ENCODE measurements at places on chromosomes 16 and 17.
A peak's percentile ranks its signal among the peaks of the same experiment; 100 is the strongest.

DNA sequence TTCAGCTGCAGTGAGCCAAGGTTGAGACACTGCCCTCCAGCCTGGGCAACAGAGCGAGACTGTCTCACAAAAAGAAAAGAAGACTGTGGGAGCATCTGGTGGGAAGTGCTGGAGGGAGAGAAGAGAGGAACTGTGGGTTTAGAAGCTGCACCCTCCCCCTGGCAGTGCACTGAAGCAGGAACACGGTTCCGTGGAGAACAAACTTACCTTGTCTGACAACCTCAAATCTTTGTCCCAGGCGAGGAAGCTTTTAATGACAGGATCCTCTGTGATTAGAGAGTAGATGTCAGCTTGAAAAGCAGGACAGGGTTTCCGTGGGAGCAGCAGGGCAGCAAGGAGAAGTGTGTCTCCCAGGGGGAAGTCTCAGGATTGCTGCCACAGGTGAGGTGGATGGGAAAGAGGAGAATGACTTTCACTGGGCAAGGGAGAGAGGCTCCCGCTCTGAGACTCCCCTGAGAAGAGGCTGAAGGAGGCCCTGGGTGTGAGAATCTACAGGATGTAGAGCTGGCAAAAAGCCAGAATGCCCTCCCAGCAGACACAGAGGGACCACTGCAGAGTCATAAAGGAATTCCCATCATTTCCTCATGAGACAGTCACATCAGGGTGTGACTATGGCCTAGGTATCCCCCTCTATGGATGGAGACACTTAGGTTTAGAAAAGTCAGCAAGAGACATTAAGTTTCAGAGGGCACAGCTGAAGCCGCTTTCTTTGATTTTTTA lies 22.9 kb downstream of the PRR11 start:
- no peak for DNase-seq

- DNase-seq, result peak; percentile 32
Observed at GRCh38 chr16:11312718-11313492, 31.8 kb upstream of the PRM1 start.

GRCh38 chr16:22322741-22323140 lies 25.5 kb downstream of the POLR3E start:
- no peak for DNase-seq

- DNase-seq, result no peak
Observed at GRCh38 chr17:60534613-60535157, 8.6 kb upstream of the APPBP2 start.

DNA sequence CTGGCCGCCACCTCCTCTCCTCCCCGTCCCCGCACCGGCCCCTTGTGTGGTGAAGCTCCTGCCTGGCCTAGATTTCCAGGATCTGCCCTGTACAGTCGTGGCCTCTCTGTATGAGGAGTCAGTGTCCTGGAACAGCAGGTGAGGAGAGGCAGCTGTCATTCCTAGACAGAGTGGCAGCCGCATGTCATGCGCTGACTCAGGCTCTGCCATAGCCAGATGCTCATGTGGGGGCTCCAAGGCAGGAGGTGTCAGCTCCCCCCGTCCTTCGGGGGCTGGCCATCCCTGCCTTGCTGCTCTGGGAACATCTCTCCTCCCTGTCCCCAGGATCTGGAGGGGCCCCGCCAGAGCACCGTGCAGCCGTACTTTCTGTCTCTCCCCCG lies 60.4 kb downstream of the BAIAP2 start:
- no peak for DNase-seq

DNA sequence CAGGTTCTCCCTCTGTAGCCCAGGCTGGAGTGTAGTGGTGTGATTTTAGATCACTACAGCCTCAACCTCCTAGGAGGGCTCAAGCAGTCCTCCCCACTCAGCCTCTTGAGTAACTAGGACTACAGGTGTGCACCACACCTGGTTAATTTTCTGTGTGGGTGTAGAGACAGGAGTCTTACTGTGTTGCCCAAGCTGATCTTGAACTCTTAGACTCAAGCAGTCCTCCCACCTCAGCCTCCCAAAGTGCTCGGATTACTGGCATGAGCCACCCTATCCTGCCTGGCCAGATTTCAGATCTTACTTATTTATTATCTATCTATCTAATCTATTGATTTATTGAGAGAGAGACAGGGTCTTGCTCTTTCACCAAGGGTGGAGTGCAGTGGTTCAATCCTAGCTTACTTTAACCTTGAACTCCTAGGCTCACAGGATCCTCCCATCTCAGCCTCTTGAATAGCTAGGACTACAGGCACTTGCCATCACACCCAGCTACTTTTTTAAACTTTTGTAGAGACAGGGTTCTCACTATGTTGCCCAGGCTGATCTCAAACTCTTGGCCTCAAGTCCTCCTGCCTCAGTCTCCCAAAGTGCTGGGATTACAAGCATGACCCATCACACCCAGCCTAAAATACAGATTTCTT lies 61.8 kb downstream of the TUBD1 start:
- no peak for DNase-seq

DNA sequence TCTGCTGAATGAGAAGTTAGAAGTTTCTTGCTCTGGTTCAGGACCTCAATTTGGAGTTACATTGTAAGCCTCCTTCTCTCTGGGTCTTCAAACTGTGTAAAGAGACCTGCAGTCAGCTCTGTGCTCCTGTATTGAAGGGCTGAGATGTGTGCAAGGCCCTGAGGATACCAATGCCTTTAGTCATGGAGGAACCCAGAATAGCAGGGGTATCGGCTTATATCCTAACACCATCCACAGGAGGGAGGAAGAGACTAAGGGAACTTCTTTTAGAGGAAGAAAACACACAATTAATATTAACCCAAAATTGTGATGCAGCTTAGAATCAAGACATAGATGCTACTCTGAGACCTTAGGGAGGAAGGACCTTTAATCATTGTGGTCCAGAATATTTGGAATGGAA lies 36.5 kb downstream of the GLP2R start:
- no peak for DNase-seq

GRCh38 chr17:50817838-50818237 lies 17.5 kb upstream of the WFIKKN2 start:
- DNase-seq, result no peak

DNA sequence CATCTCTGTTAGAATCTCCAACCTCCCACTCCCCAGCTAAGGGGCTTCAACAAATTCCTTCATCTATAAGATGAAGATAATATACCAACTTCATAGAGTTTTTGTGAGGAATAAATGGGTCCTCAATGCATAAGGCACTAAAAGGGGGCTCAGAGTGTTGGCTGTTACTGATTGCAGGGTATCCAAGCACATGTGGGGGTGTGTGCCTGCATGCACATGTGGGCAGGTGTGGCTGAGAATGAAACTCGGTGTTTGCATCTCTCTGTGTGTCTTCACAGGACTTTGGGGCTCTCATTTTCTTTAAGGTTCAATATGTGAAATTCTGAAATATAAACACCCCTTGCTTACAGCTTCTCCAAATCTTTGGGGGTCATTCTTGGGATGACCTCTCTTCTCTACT lies 4.1 kb upstream of the PPP1R9B start:
- no peak for DNase-seq

DNA sequence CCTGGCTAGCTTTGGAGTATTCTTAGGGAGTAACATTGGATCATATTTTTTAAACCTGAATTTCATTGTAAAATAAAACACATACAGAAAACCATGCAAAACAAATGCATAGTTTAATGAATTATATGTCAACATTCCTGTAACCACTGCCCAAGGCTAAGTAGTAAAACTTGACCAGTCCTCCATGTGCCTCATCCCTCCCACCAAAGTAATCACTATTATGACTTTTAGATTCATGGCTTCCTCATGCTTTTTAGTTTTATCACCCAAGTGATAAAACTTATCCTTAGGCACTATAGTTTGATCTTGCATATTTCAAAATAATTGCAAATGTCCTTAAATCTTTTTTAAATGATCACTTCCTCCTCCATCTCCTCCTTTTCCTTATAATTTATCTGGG lies 20.4 kb downstream of the PRKCA start:
- DNase-seq, result no peak

DNA sequence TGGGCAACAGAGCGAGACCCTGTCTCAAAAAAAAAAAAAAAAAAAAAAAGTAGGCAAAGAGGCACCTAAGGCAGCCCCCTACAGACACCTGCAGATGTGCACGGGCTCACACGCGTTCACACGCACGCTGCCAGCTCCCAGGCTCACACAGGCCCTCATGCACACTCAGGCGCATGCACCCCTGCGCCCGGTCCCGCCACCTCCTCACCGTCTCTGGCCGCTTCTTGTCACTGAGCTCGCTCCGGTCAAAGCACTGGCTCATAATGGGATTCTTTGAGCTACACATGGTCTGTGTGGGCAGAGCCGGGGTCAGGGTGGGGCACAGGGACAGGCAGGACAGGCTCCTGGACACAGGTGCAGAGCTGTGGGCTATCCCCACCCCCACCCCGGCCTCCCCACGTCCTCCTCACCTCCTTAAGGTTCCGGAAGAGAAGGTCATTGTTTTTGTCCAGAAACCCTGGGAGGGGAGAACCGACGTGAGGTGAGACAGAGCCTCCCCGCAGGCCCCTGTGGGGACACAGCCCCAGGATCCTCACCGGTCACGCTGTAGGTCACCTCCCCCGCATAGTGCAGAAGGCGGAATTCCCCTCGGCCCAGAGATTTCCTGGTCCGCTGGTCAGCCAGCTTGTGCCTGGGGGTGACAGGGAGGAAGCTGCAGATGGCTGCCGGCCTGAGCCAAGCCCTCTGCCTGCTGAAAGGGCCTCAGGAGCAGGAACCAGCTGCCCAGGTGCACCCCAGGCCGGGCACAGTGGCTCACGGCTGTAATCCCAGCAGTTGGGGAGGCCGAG lies 17.9 kb downstream of the MYO1C start:
- no peak for DNase-seq

GRCh38 chr17:28818819-28819221 lies 23.8 kb downstream of the FAM222B start:
- no peak for DNase-seq

- DNase-seq, result no peak
Observed at GRCh38 chr16:7843261-7843660, 510.6 kb downstream of the RBFOX1 start.

DNA sequence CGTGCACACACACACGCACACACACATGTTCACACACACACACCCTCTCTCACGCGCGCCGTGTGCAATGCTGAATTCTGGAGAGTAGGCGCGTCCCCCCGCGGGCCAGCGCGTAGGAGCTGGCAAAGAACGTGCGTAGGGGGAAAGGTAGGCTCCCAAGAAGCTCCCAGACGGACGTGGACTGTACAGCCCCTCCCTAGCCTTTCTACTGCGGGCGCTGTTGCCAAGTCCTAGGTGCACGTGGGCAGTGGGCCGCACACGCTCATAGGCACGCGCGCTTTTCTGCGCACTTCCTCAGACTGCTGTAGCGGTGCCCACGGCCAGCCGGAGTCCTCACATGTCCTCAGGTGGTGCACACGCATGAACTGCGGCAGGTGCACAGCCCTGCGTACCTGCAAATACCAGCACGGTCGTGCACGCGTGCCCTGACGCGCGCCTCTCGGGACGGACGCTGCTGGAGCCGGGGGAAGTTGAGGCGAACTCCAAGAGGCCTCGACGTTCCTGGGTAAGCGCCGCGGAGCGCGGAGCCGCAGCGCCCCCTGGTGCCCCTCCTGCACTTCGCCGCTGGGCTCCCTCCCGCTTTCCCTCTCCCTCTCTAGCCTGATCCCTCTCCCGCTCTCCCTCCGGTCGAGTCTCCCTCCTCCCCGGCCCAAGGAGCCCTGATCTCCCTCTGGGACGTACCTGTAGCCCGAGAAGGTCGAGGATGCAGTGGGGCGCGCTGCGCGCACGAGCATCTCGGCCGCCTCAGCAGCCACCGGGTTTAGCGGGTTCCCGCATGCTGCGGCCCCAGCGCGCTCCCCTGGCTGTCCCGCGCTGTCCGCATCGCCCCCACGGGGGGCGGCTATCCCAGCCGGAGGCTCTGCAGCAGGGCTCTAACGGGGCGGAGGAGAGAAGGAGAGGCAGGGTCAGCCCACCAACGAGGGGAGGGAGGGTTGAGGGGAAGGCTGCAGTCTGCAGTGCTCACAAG lies 749 bp downstream of the GRIN2A start:
- no peak for DNase-seq

DNA sequence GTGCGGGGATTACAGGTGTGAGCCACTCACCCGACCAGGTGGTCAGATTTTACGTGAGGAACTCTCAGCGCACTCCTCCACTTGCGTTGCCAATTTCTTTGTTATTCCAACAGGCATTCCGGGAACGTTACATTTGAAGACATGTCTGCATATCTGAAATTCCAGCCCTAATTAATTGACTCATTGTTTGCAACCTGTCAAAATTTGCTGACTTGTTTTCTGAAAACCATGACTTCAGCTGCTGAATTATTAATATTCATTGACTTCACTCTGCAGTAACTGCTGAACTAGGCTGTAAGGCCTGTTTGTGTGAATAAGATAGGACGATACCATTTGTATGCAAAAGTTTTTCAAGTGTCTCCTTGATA lies 16.6 kb downstream of the G6PC1 start:
- DNase-seq, result peak; percentile 30

- DNase-seq, result no peak
Observed at GRCh38 chr16:9099131-9099625, 7.7 kb downstream of the HAPSTR1 start.

- DNase-seq, result no peak
Observed at GRCh38 chr17:42877037-42877436, 23.6 kb upstream of the G6PC1 start.

DNA sequence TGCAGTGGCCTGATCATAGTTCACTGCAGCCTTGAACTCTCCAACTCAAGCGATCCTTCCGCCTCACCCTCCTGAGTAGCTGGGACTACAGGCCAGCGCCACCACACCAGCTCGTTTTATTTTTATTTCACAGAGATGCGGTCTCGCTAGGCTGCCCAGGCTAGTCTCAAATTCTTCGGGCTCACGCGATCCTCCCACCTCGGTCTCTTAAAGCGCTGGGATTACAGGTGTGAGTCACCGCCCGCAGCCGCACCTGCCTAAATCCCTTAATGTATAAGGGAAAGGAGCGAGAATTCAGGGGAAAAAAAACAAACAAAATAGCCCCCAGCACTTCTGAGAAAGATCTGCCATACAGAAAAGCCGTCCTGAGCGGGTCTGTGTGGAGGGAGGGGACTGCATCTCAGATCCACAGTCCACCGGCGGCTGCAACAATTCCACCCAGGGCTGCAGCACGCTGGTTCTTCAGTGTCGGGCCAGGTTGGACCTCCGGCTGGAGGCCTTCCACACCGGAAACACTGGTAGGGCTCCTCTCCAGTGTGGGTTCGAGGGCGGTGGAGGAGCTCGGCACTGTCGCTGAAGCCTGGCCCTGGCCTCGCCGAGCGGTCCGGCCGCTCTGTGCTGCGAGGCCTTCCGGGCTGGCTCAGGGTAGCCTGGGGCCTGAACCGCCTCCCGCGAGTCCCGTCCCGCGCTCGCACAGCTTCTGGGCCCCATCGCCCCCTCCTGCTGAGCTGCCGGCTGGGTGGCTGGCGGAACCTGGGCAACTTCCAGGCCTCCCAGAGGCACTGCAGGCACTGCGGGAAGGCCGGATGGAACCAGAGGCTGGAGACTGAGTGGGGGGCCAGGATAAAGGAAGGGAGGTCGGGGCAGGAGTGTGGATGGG lies 7.0 kb downstream of the ZNF843 start:
- DNase-seq, result no peak

GRCh38 chr16:49827805-49828438 lies 28.0 kb downstream of the ZNF423 start:
- no peak for DNase-seq

- no peak for DNase-seq
Observed at GRCh38 chr17:57853695-57854094, 3.9 kb upstream of the MRPS23 start.
